ENCODE measurements at places on chromosomes 16 and 17. TPM values are rescaled to one million over a fixed set of nuclear protein-coding genes. Genes with fewer than 3 reads are reported as not detected.

Gene CDK5R1
- polyA plus RNA-seq: 2.4 TPM

Gene GAST
- polyA plus RNA-seq: not detected

Gene WNT3
- 0.86 TPM for polyA plus RNA-seq

Gene MAF
- 0.35 TPM for polyA plus RNA-seq

Gene KCNJ18
- polyA plus RNA-seq: not detected

Gene IRX5
- 0.12 TPM for polyA plus RNA-seq

Gene CES5A
- polyA plus RNA-seq: not detected

Gene DRC7
- polyA plus RNA-seq: 0.12 TPM

Gene RFFL
- 12.8 TPM for polyA plus RNA-seq

Gene DNAAF1
- polyA plus RNA-seq: 0.24 TPM

Gene GNGT2
- 5.1 TPM for polyA plus RNA-seq

Gene SOX8
- 0.03 TPM for polyA plus RNA-seq

Gene CDT1
- polyA plus RNA-seq: 0.48 TPM

Gene CFAP97D1
- polyA plus RNA-seq: 0.01 TPM

Gene AIPL1
- polyA plus RNA-seq: not detected

Gene OTOP3
- not detected for polyA plus RNA-seq

Gene MRC2
- 0.09 TPM for polyA plus RNA-seq

Gene TEKT5
- polyA plus RNA-seq: 0.25 TPM

Gene MIS12
- polyA plus RNA-seq: 20.9 TPM

Gene HS3ST3B1
- 0.75 TPM for polyA plus RNA-seq

Gene ATMIN
- 7.1 TPM for polyA plus RNA-seq

Gene SLFN12
- polyA plus RNA-seq: 2.5 TPM

Gene TNFRSF13B
- 37.8 TPM for polyA plus RNA-seq
